ENCODE measurements at places on chromosomes 4 and X. TPM values are rescaled to one million over a fixed set of nuclear protein-coding genes. Genes with fewer than 3 reads are reported as not detected.
A peak's percentile ranks its signal among the peaks of the same experiment; 100 is the strongest.

- DNase-seq = no peak
These were observed 166.5 kb downstream of the CPEB2 start for GRCh38 chr4:15168759-15169158.

GRCh38 chr4:1413687-1414479 is 7.6 kb upstream of the NKX1-1 start:
- DNase-seq = peak; percentile 8

GRCh38 chr4:170949084-170949483 is 859.3 kb upstream of the AADAT start:
- DNase-seq = no peak

DNA sequence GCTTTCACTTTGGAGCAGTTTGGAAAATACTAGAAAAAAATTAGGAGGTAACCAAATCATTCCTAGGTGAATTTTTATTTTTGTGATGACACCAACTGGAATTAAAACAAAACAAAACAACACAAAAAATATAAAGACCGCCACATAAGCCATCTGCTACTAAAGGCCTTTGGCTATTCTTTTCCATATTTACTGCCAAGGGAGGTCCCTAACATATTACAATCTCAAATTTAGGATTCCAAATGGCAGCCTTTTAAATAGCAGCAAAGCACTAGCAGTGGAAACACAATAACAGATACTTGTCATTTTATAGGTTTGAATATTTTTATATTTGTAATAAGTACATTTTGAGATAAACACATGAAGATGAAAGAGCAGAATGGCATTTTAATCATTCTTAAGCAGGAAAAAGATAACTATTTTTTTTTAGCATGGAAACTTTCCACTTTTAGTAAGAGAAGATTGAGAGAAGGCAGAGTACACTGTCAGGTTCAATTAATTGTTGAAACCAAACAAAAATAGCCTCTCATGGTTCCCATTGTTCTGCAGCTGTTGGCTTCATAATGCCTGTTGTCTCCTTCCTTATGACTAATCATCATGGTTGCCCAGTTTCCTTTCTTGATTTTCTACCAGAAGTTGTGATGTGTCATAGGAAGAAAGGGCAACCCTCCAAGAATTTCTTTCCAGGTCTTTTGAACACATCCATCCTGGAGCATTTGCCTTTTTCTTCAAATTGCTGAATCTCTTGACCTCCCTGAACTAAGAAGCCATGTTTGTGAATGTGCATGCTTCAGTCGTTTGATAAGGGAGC is 219.0 kb upstream of the EMCN start:
- DNase-seq = no peak

DNA sequence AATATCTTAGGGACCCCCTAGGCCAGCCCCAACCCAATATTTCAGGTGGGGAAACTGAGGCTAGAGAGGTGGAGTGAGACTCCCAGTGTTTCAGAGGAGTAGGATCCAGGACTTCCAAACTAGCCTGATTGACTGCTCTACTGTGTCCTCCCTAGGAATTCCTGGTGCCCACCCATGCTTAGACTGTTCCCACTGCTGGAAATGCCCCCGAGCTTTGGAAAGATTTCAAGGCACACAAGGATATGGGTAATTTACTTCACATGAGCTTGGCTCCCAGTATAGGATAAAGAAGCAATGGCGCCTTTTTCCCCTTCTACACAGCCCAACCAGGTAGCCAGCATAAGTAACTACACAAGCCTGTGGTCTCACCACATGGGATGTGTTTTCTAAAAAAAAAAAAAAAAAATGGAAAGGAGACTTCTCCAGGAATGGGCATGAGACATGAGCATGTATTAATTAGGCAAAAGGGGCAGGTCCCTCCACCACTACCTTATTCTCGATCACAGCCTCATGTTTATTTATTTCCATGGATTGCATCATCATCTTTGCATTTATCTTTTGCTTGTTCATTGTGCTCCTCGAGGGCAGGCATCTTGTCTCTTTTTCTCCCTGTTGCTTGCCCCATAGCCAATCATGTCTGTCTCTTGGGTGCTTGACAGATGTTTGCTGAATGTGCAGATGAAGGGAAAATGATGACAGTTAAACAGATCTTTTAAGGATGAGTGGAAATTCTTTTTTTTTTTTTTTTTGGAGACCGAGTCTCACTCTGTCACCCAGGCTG is 66.7 kb downstream of the DRD5 start:
- DNase-seq = no peak

- DNase-seq = no peak
These were observed 967.8 kb upstream of the DIAPH2 start for GRCh38 chrX:95716841-95717240.

- no peak for DNase-seq
These were observed 81.7 kb upstream of the GPM6B start for GRCh38 chrX:13898603-13899002.

DNA sequence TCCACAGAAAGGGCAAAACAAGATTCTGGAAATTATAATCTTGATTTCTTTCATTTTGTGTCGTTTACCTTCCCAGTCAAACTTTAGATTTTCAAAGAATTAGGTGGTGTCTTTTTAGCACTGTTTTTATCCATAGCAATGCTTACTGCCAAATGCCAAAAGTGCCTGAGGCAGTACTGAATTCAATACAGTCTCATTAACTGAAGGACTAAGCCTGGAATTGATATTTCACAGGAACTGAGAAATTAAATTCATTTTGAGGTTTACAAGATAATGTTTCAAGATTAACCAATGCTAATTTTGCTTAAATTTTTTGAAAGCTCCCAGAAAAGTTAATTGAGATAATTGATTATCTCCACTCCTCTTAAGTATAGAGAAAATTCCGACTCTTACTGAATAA is 68.8 kb upstream of the ARHGAP24 start:
- no peak for DNase-seq

- peak; percentile 45 for DNase-seq
These were observed 27.4 kb upstream of the HPGD start for GRCh38 chr4:174549721-174550120.

DNA sequence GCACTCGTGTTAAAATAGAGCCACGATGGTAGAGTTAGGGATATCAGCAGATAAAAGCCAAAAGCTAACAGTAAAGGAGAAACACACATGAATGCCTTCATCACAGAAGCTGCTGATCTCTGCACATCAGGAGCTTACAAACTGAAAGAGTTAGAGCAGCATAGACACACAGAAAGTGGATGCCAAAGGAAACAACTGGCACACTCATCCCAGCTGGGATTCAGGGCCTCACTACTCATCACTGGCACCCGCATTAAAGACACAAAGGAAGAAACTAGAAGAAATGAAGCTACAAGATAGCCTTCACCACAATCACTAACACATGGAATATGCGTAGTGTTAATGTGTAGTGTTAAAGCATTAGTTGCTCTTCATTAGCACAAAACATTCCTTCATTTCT is 156.4 kb upstream of the TBL1X start:
- no peak for DNase-seq

- no peak for DNase-seq
These were observed 13.7 kb upstream of the AREG start for GRCh38 chr4:74431113-74431826.

DNA sequence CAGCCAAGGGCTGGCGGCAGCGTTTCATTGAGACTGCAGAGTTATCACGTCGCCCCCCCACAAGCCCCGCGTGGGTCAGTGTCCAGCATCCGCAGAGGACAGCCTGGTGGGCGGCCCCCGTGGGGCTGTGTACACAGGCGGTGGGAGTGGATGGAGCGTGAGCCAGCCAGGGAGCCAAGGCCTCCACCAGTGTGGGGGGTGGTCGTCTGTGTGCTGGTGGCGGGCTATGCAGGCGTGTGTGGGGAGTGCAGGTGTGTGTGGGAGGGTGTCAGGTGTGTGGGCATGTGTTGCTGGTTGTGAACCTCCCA is 56.5 kb upstream of the NKX1-1 start:
- DNase-seq = no peak

Gene WWC2
- 42.0 TPM for total RNA-seq

Gene UGT2A1
- total RNA-seq = not detected

Gene ENOX2
- total RNA-seq = 8.4 TPM

Gene GYPA
- not detected for total RNA-seq

All from stomach (tissue), 19 donors.